ENCODE measurements at places on chromosomes 11 and 22.

DNA sequence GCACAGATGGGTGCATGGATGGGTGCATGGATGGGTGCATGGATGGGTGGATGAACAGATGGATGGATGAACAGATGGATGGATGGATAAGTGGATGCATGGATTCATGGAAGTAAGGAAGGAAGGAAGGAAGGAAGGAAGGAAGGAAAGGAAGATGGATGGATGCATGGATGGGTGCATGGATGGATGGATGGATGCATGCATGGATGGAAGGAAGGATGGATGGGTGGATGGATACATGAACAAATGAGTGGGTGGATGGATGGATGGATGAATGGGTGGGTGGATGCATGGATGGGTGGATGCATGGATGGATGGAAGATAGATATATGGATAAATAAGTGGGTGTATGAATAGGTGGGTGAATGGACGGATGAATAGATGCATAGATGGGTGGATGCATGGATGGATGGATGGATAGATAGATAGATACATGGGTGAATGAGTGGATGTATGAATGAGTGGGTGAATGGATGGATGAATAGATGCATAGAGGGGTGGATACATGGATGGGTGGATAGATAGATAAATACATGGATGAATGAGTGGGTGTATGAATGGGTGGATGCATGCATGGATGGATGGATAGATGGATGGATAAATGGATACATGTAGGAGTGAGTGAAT lies 32.5 kb downstream of the IGF2 start:
- no peak for DNase-seq

DNA sequence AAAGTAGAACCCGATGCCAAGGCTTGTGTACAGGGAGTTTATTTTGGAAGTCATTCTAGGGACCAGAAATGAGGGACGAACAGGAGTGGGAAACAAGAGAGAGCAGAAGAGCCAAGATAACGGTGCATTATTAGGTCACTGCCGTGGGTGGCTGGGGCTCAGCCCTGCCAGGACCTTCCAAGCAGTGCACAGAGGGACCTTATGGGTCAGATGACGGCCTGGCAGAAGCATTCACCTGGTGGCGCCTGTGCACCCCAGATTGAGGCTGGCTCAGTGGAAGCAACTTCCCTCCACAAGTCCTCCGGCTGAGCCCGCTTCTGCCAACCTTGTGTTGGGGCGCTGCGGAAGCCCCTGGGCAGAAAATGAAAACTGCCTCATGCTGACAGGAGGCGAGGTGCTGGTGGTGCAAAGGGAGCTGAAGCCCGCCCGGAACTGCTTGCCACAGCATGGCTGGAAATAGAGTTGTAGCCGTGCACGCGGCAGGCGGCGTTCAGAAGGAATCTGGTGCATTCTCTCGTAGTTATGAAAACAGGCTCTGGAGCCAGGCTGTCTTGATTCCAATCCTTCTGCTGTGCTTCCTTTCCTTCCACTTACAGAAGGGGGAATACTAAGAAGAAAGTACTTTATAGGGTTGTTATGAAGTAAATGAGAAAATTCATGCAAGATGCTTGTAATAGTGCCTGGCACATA lies 22.2 kb upstream of the TP53I11 start:
- no peak for DNase-seq

DNA sequence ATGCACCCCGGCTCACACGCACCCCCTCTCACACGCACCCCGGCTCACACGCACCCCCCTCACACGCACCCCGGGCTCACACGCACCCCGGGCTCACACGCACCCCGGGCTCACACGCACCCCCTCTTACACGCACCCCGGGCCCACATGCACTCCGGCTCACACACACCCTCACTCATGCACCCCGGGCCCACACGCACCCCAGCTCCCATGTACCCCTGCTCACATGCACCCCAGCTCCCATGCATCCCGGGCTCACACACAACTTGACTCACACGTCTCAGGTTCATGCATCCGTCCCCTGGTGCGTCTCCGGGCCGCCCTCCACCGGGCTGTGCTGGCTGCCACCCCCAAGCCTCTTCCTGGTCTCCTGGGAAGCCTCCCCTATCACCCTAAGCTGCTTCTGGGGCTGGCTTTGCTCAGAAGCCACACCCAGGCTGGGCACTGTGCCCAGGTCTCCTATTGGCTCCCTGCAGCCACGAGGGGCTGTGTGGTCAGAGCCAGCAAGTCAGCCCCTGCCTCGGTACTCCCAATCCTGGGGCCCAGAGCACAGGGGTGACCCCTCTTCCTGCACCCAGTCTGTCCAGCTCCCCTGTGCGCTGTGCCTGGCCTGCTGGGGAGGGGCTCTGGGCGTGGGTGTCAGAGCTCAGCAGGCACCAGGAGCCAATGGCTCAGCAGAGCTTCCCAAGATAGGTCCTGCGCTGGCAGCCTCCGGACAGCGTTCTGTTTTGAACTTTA lies 16.9 kb downstream of the TSPAN4 start:
- DNase-seq, result no peak

DNA sequence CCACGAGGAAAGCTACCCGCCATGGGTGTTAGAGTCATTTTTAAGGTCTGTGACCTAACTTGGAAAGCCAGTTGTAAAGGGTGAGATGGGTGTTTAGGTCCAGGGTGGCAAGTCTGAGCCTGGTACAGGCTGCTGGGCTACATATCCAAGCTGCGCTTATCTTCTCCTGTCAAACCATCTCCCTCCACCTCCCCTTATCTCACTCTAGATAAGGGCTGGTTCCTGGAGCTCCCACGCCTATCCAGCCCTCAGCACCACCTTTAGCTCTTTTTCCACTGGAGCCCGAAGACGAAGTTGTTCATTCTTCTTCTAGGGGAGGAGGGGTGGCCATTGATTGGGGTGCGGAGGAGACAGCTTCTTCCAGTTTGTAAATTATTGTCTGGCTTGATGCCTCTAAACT lies 48.5 kb downstream of the MICAL2 start:
- DNase-seq, result no peak

DNA sequence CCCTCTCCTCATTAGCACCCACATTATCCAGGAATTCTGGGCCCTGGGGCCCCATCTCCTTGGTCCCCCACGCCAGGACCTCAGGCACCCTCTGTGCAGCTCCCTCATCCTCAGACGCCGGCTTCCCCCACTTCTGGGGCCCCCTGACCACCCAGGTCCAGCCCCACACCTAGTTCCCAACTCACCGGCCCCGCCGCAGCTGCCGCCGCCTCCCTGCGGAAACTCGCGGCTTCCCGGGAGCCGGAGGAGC lies at the start of gene PCSK7:
TSS of gene PCSK7 (minus strand) at position 232 of the 250 bp plus-strand sequence. CDS start 2,229 bp downstream, outside the sequence.
- no peak for DNase-seq

DNA sequence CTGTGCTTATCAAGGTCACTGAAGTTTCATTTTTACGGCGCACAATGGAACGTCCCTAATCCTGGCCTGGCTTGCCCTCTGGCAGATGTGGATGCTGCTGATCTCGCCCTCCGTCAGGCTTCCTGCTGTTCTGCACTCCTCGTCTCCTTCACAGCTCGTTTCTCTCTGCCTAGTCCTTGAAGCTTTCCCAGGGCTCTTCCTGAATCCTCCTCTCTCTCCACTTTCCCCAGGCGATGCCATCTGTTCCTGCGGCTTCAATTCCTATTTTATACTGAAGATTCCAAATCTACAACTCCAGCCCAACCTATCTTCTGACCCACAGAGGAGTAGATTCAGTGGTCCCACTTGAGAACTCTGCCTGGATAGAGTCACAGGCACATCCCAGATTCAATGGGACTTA lies 14.2 kb downstream of the SLC22A8 start:
- DNase-seq, result no peak

DNA sequence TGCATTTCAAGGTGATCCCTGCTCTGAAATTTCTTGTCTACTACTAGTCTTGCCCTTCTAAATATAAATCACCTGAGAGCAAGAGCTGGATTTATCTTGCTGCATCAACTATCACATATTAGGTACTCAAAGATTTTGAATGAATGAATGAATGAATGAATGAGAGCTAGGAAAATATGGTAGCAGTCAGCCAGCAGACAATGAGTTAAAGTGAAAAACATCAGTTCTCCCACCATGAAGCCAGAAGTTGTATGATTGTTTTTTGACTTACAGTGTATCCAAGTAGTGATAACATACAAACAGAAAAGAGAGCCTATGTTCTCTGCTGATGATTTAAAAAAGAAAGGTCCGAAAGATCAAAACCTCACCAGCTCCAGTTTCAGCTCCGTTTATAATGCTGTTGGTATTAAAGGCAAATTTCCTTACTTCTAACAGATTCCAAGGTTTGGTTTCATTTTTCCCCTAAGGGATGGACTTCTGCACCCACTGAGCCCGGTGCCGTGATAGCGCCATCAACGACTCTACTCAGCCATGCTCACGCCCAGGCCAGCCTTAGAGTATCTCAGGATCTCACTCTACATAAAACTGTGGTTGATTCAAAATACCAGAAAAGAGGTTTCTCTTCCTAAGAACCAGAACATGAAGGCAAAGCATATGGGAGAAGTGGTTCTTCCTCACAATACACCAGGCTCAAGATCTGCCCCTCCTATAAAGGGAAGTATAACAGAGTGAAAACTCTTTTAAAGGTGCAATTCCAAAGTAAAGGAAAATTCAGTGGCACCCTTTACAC lies 92.0 kb downstream of the SGSM3 start:
- peak; percentile 16 for DNase-seq

DNA sequence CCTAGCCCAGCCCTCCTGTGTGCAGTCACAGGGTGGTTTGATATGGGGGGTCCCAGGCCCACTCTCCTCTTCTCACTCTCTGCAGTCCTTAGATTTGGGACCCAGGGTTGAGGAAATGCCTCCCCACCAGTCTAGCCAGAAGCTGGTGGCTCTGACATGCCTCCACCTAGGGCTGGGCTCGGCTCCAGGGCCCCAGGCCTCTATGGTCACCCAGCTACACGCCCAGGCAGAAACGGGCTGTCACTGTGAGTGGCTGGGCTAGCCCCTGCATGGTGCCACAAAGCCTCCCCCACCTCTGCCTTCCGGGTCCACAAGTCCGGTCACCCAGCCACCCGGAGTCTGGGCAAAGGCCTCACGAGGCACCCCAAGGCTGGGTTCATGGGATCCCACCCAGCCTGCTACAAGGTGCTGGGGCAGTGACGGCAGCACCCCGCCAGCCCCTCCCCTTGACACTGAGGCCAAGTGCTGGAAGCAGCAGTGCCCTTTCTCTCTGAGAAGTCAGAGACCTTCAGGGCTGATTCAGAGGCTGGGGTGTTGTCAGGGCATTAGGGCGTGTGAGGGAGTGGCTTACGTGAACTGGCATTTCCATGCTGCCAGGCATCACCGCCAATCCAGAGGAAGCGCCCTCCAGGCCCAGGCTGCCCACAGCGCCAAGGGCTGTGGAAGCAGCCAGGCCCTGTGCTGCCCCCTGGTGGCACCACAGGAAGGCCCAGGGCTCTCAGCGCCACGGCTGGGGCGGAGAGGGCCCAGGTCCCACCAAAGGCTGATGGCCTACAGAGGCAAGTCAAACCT lies 638 bp upstream of the PITPNM1 start:
- peak; percentile 93 for DNase-seq

GRCh38 chr11:77082838-77083565 lies 16.2 kb downstream of the CAPN5 start:
- DNase-seq, result peak; percentile 25

- DNase-seq, result no peak
These were observed 84.1 kb downstream of the NXPE2 start for GRCh38 chr11:114762408-114762807.

DNA sequence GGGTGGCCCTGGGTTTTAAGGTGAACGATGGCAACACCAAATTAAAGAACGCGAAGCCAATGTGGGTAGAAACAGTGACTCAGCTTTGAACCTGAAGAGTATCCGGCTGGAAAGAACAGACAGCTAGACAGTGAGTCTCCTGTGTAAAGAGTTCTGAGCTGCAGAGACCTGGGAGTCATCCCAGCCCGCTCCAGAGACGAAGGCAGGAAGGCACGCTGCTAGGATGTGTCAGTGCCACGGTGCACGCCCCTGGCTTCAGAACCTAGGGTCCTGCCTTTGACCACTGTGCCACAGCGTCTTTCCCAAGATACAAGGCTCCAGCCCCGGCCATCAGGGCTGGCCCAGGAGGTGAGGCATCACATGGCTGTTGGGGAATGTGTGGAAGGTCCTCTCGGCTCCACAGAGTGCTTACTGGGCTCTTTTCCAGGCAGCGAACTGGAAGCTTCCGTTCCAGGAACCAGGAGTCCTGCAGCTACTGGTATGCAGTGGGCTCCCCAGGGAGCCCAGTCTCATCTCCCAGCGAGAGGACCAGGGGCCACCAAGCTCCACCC lies 29.9 kb downstream of the LRFN4 start:
- DNase-seq, result no peak

DNA sequence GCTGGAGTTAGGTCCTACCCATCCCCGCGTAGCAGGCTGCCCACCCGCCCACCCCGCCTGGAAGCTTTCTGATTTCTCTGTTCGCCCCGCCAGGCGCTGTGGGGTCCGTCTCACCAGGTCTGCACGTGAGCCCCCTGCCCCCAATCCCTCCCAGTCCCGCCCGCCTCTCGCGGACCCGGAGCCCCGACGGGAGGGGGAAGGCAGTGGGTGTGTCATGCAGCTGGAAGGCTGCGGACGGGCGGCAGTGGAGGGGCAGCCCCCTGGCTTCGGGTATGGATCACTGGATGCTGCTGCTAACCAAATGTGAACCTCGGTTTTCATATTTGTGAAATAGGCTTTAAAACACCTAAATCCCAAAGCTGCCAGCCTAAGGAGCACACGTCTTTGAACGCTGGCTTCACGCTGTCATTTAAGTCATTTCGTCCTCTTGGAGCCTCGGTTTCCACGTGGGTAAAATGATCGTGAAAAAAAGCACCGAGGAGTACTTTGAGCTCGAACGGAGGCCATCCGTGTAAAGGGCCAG lies 568 bp upstream of the BIK start:
- no peak for DNase-seq

GRCh38 chr11:72446929-72447769 lies 12.8 kb upstream of the CLPB start:
- no peak for DNase-seq

DNA sequence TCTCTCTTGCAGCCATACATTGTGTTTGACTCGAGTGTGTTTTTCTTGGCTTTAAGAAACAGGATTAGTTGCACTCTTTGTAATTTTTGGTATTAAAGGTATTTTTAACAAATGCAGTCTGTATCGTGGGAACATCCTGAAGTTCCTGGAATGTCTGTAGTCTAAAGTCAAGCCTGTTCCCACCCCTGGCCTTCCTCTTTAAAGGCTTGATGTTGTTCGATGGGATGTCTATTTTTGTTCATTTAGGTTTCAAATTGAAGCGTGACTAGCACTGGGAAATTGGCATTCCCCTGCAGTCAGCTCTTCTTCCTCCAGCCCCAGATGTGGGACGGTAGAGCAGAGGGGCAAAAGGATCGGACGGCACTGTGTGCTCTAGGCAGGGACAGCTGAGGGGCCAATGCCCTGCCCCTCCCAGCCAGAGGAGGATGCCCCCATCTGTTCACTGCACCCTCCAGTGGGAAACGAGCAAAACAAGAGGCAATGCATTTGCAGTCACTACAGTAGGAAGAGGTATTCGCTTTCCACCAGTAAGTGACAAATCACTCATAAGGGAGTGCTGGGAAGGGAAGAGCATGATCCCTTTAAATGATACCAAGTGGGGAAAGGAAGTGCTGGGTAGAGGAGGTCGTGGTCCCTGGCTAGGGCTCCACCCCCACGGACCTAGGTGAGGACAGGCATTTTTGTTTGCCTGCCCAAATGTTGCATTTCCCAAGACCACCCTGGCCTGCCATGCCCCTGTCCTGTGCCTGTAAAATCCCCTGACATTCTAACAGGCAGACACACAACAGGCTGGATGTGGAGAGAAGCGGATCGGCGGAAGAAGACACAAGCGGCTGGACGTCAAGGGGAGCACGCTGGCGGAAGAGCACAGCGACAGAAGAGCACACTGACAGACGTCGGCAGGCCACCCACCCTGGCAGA lies 47.4 kb upstream of the SEPTIN5 start:
- no peak for DNase-seq

GRCh38 chr11:79129702-79130101 lies 311.1 kb downstream of the TENM4 start:
- no peak for DNase-seq

Data from stimulated activated CD8-positive, alpha-beta memory T cell treated with anti-CD3 and anti-CD28 coated beads, Interleukin-15, amount 100 ng/mL, for 48 hours (primary cell).